Ascending aorta (tissue), 2 donors: ENCODE measurements at places on chromosomes 3 and 15.

- DNase-seq, result no peak
These were observed 194.9 kb downstream of the ARRDC4 start for GRCh38 chr15:98155356-98155755.

GRCh38 chr3:149087208-149087607, 875 bp upstream of the HLTF start:
- DNase-seq, result no peak

DNA sequence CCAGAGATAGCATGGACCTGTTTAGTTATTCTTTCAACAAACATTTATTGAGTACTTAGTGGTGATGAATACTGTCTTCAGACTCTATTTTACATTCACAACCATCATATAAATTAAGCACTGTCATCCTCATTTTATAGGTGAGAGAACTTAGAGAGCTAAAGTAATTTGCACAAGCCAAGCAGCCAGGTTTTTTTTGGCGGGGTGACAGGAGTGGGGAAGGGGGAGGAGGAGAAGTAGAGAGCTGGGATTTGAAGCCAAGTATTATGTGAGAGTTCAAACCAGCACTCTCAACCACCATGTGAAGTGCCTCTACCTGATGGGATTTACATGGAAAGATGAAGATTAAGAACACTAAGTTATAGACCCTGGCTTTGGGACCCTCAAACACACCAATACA, 547.4 kb upstream of the IL12A start:
- no peak for DNase-seq

DNA sequence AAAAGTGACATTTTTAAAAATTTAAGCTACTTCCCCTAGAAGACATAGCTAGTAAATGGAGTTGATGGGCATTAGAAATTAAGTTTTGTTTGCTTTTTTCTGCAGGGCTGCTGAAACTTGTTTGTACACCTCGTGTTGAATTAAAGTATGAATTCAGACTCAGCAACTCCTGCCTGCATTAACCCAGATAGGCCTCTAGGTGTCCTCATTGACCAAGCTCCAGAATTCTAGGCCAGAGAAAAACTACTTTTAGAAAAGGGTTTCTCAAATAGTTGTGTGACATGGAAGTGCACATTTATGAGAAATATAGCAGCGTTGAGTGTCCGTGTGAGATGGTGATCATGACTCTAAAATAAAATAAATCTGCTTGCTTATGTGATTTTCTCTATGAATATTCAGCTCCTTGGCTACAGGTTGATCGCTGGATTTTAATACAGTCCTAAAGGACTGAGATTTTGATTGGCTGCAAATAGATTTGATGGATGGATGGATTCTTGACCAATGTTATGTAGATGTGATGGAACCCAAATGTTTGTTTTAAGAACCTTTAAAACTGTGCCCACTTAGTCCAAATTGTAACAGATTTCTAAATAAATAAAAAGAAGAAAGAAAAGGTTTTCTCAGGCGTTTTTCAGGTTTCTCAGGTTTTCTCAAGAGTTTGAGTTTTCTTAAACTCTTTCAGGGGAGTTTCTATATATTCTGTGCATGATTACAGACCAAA, 39.4 kb upstream of the LMOD3 start:
- peak; percentile 69 for DNase-seq

DNA sequence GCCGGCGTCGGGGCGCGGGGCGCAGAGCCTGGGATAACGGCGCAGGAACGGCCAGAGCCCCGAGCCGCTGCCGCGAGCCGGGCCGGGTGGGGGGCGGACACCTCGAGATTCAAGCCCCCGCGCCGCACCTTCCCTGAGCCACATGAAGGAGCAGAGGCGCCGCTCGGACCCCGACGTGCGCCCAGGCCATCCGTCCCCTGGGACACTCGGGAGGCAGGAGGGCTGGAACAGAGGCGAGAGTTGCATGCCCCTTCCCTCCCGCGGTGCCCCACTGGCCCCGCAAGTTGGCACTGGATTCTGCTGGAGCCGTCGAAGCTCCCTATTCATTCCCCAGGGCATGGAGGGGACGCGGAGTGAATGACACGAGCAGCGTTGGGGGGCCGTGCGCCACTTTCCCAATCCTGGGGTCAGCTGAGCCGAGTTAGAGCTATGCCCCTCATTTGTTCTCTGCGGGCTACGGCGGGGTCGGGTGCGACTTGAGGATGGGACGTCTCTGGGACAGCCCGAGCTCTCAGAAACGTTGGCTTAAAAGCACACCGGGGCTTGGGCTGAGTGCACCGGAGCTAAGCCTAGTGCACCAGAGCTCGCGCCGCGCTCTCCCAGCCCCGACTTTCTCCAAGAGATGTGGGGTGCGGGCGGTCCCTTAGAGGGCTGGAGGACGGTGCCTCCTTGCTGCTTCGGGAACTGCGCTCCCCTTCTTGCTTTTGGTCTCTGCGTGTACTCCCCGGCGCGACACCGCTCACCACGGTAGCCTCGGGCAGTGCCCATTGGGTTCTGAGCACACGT, 588 bp downstream of the SLC6A1 start:
- no peak for DNase-seq

DNA sequence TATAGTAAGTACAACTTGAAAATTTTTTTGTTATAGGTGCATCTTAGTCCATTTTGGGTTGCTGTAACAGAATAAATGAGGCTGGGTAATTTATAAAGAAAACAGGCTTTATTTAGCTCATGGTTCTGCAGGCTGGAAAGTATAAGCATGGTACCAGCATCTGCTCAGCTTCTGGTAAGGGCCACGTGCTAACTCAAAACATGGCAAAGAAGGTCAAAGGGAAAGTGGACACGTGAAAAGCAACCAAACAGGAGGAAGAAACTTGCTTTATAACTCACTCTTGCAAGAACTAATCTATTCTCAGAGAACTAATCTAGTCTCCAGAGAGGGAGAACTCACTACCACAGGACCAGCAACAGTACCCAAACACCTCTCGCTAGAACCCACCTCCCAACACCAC, 9.1 kb downstream of the HDGFL3 start:
- DNase-seq, result no peak

DNA sequence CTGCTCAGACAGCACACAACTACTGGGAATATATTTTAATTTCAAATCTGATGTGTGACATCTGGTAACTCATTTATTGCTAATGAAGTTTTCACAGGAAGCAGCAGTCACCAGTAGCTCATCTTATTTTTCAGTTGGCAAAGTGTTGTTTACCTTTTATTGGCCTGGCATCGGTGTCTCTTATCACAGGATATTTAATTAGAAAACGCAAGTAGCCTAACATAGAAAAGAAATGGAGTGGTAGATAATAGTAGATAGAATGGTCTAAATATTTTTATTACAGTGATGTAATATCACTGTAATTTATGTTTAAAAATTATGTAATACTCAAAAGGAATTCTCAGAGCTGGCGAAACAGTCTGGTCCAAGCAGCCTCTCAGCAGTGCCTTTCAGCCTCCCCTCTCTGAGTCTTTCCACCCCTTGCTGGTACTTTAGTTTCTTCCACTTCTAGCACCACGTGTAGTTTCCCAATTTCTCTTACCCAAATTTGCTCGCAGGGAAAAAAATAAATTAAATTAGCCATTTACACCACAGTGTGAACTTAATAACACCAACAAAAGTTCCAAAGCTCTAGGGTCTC, 31.9 kb downstream of the AGTR1 start:
- no peak for DNase-seq

DNA sequence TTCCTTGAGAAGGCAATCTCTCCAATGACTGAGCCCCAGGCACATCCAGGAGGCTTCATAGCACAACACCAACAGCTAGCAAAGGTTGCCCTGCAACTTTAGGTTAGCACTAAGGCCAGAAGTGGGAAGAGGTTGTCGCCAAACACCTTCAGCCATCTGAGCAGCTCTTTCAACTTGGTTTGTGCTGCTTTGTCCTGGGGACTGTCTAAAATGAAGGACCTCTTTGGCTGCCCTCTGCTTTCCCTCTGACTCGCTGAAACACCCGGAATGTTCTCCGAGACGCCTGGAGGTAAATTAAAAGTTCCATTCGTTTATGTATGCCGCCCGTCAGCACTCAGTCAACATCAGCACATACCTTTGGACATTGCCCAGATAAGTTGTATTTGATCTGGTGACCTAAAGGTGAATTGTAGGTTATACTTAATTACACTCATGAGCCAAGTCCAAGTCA, 121.2 kb upstream of the NR2F2 start:
- DNase-seq, result no peak

DNA sequence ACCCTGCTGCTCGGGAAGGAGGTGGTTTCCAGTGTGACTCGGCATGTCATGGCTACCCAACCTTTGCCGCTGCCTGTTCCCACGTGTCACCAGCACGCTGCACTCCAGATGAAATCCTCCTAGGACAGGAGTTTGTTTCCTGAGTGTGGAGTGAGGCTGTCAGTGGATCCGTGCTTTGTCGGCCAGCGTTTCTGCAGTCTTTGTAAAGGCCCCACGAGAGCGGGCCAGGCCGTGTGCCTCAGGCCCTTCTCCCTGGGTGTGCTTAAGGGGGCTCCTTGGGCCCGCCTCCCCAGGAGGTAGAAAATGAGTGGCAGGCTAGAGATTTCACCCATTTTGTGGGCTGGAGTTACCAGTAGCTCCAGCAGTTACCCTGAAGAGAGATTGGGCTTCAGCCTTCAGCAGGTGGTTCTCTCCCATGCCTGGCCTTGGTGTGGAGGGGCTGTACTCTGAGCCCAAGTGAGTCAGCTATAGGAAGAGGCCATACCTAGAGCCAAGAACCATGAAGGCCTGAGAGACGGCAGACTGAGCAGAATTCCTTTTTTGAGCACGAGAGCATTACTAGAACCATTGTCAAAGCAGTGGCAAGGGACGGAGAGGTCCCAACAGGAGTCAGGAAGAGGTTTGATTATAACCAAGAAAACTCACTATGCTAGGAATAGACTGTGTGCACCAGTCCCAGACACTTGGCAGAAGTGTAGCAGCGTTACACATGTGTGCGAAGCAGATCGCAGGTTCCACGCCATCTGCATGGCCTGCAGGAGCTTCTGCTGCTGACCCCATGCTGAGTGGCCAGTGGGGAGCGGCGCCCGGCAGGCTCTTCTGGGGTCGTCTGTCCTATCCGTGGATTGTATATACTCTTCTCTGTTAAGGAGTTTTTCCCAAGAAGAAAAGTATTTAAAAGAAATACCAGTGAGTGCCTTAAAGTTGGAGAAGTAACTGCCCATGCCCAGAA, 14.5 kb downstream of the MAP6D1 start:
- no peak for DNase-seq

GRCh38 chr3:354432-354831, 157.9 kb downstream of the CHL1 start:
- DNase-seq, result no peak

DNA sequence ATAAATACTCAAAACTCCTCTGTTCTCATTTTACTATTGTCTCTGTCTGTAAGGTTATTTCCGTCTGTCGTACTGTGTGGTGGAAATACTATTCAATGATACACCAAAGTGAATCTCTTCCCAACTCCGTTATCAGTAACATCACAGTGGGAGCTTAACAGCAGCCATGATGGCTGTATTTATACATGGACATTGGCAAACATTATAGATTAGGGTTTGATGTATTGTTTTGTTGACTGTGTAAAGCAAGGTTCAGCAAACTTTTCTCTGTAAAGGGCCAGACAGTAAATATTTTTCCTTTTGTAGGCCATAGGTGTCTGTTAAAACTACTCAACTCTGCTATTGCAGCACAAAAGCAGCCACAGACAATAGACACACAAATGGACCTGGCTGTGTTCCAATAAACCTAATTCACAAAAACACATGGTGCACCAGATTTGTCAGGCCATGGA, 23.2 kb downstream of the LIPC start:
- DNase-seq, result no peak

GRCh38 chr3:141407825-141408224, 39.5 kb downstream of the ZBTB38 start:
- DNase-seq, result no peak

- DNase-seq, result no peak
These were observed 25.9 kb downstream of the FOXL2NB start for GRCh38 chr3:138972941-138973340.
